ENCODE measurements at places on chromosomes 11 and 22.
A peak's percentile ranks its signal among the peaks of the same experiment; 100 is the strongest.

DNA sequence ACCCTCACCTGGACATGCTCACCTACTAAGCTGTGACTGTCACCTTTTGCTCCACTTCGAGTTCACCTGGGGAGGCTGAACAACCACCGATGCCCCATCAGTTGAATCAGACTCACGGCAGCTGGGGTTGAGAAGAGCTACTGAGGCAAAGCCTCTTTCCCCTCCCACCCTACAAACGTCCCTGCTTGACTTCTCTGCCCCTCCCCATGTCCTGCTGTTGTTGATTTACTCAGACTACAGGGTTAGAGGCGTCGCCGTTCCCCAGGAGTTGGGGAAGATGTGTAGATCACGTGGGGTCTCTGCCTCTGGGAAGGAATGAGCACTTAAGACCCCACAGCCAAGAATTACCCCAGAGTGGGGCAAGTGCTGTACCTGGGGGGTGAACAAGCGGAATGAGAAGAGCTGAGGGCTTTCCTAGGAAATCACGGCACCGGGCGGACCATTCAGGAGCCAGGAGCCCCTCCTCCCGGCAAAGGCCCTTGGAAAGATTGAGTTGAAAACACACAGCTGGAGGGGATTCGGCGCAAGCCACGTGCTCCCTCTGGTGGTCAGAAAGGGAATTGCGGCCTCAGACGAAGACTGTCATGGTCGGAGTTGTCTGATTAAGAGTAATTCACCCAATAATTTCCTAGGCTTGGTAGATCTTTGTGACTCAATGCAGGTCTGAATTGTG, 7.0 kb downstream of the FXYD2 start:
- DNase-seq = peak; percentile 89

- no peak for DNase-seq
Measured at GRCh38 chr11:40314327-40314726, 1145.1 kb downstream of the LRRC4C start.

- DNase-seq = no peak
Measured at GRCh38 chr22:48594757-48595510, 1232.7 kb downstream of the BRD1 start.

GRCh38 chr11:20668131-20668809, 1.1 kb upstream of the NELL1 start:
- no peak for DNase-seq

- DNase-seq = no peak
Measured at GRCh38 chr22:43892183-43892894, 526 bp upstream of the PNPLA5 start.

DNA sequence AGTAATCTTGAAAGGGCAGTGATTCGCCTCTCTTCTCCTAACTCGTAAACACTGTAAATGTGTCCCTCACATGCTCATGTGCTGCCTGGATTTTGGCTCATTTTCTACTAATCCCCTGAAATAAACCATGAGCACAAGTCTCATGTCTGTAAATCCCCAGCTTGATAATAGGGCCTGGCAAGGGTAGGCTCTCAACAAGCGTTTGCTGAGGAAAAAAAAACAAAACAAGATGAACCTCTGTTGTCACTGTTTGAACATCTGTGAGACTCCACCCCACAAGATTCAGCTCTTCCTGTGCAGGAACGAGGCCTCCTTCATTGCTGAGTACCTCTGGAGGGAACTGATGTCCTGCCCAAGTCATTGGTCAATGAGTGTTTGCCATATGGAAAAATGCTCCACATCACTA, 4.5 kb upstream of the CYB5R2 start:
- no peak for DNase-seq

GRCh38 chr22:24398409-24398808, 29.0 kb upstream of the ADORA2A start:
- no peak for DNase-seq

- DNase-seq = no peak
Measured at GRCh38 chr11:36308577-36308976, 12.5 kb downstream of the PRR5L start.

DNA sequence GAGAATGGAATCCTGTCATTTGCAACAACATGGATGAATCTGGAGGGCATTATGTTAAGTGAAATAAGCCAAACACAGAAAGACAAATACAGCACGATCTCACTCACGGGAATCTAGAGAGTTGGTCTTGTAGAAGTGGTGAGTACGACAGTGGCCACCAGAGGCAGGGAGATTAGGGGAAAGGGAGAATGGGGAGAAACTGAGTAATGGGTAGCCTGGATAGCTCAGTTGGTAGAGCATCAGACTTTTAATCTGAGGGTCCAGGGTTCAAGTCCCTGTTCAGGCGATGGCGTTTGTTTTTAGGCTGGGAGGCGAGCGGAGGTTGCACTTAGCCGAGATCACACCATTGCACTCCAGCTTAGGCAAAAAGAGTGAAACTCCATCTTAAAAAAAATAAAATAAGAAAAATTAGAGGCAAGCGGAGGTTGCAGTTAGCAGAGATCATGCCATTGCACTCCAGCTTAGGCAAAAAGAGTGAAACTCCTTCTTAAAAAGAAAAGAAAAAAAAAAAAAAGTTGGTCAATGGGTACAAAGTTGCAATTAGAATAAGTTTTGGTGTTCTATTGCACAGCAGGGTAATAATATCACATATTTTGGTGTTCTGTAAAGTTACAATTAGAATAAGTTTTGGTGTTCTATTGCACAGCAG, 95.7 kb upstream of the UBASH3B start:
- DNase-seq = no peak

GRCh38 chr11:40125054-40125453, 1334.4 kb downstream of the LRRC4C start:
- no peak for DNase-seq

GRCh38 chr11:124582565-124582964, 12.8 kb downstream of the OR8A1 start:
- DNase-seq = no peak

GRCh38 chr11:122344215-122344614, 228.2 kb upstream of the BLID start:
- no peak for DNase-seq

- DNase-seq = no peak
Measured at GRCh38 chr22:18022876-18023275, 1.5 kb downstream of the MICAL3 start.

DNA sequence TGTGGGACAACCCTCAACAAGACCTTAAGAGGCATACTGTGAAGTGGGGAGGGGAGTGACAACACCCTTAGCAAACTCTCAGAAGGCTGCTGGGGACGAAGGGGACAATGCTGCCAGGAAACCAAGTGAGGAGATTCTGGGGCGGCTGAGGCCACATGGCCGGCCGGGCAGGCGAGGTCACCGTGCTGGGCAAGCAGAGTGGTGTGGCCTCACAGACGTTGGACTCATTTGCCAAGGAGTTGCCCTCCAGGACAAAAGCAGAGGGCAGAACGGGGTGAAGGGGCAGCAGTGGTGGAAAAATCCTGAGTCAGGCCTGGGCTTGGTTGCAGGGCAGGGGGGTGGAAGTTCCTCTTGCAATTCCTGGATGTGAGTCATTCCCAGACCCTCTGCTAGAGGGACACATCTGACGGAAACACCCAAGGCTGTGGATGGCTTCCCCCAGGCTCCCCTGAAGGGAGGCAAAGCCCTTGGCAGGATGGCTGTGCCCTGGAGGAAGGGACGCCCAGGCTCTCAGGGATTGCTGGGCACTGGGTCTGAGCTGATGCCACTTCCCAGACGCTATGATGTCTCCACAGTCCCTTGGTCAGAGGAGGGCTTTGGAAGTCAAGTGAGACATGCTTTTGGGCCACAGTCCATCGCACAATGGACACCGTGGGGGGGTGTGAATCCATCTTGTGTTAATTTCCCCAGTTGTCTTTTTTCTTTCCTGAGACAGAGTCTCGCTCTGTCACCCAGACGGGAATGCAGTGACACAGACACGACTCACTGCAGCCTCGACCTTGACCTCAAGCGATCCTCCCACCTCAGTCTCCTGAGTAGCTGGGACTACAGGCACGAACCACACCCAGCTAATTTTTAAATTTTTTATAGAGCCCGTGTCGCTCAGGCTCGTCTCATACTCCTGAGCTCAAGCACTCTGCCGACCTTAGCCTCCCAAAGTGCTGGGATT, 16.2 kb upstream of the SHANK3 start:
- no peak for DNase-seq

- no peak for DNase-seq
Measured at GRCh38 chr22:30004101-30004500, 76.2 kb upstream of the HORMAD2 start.

DNA sequence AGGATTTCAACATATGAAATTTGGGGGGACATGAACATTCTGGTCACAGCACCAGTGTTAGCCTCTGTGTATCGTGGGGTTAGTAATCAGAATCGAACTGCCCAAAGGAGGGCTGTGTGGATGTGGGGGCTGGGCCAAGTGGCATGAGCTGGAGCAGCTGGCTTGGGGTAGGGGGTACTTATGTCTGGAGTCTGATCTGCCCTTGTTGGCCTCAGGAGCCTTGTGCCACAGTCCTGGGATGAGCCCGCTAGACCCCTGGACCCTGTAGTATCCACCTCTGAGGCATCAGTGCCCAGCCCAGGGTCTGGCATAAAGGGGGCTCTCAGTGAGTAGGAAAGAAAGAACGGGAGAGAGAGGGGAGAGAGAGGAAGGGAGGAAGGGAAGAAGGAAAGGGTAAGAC, 67.3 kb downstream of the LRRC32 start:
- DNase-seq = no peak

- no peak for DNase-seq
Measured at GRCh38 chr22:29811377-29811776, 26.7 kb downstream of the ASCC2 start.

- no peak for DNase-seq
Measured at GRCh38 chr11:43124272-43124935, 187.4 kb upstream of the API5 start.

- DNase-seq = no peak
Measured at GRCh38 chr11:11588891-11589290, 32.9 kb downstream of the GALNT18 start.

- DNase-seq = no peak
Measured at GRCh38 chr11:35543481-35543880, 18.1 kb upstream of the PAMR1 start.

DNA sequence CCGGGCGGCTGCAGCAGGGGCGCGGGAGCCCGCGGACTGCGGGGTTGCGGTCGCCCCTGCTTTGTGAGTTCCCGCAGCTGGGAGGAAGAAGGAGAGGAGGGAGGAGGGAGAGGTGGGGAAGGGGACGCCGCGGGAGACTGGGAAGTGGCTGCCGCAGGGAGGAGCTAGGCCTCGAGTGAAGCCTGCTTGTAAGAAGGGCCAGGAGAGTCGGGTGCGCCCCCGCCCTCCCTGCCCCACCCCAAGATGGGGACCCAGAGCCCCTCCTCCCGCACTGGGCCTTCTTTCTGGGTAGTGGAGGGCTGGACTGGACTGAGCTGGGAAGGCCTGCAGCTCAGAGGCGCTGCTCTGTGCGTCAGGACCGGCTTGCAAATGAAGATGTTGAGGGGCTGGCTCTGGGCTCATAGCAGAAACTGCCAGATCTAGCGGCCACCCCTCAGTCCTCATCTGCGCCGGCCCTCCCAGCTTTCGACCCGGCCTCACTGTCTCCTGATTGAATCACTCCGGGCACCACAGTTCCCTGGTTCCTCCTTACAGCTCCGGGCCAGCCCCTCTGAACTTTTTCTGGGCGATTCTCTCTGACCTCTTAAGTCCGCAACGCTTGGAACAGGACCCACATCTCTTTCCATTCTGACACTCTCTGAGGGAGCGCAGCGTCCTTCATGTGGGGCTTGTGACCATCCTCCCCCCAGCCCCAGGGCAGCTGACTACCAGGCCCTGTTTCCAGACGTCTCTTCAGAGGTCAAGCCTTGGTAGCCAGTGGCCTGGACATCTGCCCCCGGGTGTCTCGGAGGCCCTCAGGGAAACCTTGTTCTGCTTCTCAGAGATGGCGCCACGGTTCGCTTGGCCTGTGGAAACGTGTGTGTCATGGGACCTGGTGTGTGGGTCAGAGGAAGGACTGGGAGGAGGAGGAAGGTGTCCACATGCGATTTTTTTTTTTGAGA, 21.9 kb downstream of the SERPINH1 start:
- no peak for DNase-seq

GRCh38 chr11:31806928-31807798, 4.0 kb downstream of the PAX6 start:
- DNase-seq = no peak

- DNase-seq = no peak
Measured at GRCh38 chr11:119490253-119491006, 67.5 kb upstream of the THY1 start.

GRCh38 chr22:36104988-36105387, 55.6 kb downstream of the APOL3 start:
- DNase-seq = no peak

DNA sequence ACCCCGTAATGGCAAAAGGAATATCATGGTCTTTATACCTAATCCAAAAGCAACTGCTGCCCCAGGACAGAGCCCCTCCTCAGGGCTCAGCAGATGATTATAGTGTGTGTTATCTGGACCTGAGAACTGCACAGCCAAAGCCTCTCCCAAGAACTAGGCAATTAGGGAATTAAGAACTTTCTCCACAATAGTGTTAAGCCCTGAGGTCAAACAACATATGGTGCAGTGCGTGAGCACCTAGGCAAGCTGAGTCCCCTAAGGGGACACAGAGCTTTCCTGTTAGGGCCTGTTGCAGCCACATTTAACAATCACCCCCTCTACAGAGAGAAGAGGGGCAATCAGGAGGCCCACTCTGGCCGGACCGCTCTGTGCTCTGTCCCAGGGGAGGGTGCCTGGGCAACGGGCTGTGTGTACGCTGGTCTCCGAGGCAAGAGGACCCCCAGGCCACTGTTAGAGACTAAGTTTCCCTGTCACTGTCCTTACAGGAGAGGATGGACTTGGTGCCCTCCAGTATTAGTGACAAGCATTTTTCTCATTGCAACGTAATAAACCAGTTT, 1.4 kb upstream of the KCNJ5 start:
- DNase-seq = no peak

GRCh38 chr22:38455530-38456271, 702 bp upstream of the KCNJ4 start:
- DNase-seq = no peak

GRCh38 chr11:78351979-78352841, 65.4 kb downstream of the GAB2 start:
- no peak for DNase-seq

DNA sequence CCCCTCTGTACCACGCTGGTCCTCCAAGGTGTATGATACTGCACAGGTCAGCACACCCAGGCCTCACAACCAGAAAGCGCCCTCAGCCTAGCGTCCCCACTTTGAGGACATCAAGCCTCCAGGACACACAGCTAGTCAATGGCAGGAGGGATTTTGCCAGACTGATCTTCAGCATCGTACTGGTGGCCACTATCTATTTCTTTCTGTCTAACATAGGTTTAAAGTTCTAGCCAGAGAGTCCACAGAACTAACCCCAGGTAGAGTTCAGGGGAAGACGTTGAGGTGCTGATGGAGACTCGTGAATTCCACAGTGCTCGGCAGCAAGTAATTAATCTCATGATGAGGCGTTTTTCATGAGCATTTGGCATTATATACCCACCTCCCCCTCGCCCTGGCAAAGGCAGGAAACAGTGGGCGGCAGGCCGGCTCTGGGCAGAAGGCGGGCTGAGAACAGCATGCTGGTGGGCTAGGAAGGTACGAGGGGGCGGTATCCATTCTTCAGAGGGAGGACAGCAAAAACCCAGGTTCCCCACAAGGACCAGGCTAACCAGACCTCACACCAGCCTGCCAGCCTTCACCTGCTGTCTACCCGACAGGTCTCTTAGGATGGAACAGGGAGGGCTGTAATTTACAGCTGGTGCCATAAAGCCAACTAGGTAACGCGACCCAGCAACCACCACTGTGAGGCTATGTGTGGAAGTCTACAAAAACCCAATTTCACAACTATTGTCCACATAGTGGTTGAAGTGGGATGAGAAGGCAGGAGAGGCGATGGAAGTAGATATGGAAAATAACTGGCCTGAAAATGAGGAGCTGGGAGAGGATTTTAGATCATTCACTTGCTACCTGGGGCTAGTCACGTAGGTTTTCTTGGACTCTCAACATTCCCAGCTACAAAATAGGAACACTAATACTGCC, 18.5 kb downstream of the MYH9 start:
- peak; percentile 66 for DNase-seq

Measured in stimulated activated CD8-positive, alpha-beta memory T cell treated with anti-CD3 and anti-CD28 coated beads, Interleukin-4, amount 100 ng/mL, for 4 hours (primary cell).